ENCODE measurements at places on chromosomes 7 and 10.

GRCh38 chr7:155880721-155881120 lies 68.5 kb upstream of the SHH start:
- DNase-seq, result no peak

DNA sequence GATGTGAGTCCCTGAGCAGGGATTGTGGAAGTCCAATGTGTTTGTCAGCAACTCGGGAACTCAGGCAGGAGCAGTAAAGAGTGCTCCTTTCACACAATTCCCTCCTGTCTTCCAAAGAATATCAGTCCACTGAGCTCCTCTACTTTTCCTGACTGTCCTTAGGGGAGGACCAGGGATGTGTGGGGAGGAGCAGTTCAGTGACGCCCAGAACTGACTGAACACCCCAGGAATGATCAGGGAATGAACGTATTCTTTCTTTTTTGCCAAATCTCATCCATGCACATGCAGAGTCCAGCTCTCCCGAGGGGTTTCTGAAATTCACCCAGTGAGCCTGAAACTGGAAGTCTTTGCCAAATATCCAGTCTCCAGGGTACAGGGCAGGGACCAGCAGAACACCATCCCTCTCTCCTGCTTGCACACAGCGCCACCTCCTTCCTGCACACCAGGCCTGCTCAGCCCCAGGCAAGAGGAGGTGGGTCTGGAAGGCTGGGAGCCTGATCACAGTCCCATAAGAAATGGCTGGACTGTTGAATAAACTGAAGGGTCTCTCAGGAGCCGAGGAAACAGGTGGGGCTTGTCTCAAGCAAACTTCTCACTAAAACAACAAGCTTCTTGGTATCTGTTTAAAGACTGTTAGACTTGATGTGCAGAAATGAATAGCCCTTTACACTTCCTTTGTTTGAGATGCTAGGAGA lies 294.7 kb downstream of the C7orf25 start:
- DNase-seq, result no peak

DNA sequence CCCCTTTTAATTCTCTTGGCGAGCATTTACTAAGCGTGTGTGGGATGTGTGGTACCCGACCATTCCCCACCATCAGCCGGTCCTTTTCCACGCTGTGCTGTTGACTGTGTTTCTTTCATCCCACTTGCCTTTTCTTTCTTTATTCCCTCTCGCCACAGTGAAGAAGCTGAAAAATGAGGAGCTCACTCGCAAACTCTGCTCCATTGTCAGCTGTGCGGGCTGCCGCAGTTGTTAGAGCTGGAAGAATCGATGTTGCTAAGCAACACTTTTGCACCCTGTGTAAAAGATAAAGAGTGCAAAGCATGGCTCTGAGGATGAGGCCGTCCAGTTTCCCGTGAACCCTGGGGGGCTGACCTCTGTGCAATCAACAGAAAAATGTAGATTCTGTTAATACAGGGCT lies 203.1 kb upstream of the NEBL start:
- no peak for DNase-seq

DNA sequence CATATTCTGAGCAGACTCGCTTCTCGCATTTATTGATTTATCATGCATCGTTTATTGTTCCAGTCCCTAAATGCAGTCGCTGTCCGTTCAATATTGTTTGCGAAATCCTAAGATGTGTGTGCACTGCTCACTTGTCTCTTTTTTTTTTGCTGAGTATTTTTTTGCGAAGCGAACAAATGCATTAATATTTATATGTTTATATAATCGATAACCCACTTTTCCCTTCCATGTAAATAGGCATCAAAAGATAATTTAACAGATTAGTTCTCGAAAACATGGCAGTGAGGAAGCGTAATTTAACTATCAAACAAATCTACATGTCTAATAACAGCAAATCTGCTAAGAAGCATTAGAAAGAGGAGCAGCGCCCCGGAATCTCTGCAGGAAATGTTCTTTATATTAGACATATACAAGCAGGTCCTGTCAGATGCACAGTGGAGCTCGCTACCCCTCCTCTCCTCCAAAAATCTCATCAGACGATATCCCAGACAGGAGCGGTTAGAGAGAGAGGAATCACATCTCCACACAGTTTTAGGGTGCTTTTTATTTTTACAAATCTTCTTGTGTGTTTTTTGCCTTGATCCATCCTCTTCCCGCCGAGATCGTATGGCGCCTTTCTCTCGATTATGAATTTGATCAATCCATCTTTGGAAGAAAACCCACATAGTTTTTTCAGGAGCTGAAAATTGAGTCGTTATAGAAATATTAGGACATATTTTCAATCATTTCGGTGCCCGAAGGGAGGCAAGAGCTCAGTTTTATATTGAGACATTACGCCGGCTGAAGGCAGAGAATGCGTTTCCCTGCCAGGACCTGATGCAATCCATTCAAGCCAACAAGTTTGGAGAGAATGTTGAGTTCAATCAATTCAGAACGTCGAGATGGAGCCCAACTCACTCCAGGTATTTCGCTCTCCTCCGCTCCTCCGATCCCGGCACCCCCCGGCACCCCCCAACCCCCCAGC lies at the start of gene ARID5B:
Gene ARID5B, plus strand, starts transcription at position 871 of the 964 bp plus-strand sequence. Its CDS starts 11 bp downstream, at position 882.
- peak; percentile 57 for DNase-seq

- DNase-seq, result no peak
Measured at GRCh38 chr10:102769375-102770107, 25.8 kb downstream of the WBP1L start.

GRCh38 chr7:36277249-36277542 lies 112.5 kb upstream of the ANLN start:
- DNase-seq, result no peak

- DNase-seq, result no peak
Measured at GRCh38 chr10:132104062-132104461, 38.3 kb downstream of the JAKMIP3 start.

DNA sequence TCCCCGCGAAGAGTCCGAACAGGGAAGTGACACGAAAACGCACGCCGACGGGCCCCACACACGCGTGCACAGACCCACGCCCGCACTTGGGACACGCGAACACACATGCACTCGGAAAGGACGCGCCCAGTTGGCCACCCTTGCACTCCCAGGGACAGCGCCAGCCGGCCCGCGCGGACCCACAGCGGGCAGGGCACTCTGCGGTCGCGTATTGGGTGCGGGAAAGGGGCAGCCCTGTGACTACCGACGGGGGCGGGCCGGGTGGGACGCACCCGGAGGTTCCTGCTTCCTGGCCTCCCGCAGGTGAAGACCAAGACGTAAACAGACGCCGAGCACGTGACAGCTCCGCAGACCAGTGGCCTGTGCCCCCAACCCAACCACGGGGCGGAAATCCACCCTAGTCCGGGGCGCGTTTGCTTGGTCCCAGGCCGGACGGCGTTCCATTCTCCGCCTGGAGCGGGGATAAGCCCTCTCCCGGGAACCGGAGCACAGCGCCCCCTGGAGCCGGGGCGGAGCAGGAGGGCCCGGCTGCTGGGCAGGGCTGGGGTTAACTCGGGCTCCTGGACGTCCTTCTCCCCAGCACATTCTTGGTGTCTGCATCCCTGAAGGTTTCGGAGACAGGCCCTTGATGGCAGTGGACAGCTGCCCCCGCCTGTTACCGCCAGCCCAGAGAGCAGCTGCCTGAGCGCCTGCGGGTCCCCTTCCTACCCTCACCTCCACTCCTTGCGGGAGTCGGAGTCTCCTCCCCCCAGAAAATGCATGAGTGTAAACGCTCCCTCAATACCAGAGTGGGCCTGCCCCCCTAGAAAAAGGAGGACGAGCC lies 2.0 kb upstream of the LZTS2 start:
- peak; percentile 78 for DNase-seq

GRCh38 chr10:70807556-70807955 lies 8.2 kb upstream of the SGPL1 start:
- no peak for DNase-seq

GRCh38 chr10:22466763-22467334 lies 121.6 kb downstream of the SPAG6 start:
- DNase-seq, result no peak

DNA sequence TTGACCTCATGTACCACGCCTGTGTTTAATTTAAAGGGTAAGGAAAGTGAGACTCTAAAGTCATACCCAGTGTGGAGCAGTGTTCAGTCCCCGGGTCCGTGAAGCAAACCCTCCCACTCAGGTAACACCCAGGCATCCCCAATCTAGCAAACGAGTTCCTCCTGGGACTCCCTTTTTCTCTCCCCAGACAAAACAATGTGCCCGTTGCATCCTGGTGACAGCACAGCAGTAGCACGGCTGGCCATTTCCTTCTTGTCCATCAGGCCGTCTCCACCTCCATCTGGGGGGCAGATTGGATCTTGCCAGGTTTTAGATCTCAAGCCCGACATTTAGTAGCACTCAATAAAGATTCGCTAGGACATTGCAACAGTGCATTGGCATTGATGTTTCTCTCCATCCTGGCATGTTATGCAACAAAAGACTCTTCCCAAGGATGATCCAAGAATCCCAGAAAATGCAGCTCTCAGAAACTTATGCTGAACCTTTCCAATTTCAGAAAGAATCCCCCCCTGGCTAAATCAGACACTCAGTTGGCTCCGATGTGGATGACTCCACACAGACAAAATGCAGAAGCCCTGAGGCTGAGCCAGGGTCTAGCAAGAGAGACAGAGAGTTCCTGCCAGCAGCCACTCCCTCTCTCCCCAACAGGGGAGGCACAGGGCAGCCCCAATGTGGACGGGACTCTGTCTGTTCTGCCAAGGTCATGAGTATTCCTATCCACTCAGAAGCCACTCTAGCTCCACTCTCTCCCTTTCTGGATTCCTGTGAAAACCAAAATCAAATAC lies 274.5 kb upstream of the MGMT start:
- no peak for DNase-seq

- DNase-seq, result peak; percentile 7
Measured at GRCh38 chr7:2644562-2645273, 12.9 kb downstream of the TTYH3 start.

- no peak for DNase-seq
Measured at GRCh38 chr7:19701471-19701870, 7.4 kb downstream of the POLR1F start.

DNA sequence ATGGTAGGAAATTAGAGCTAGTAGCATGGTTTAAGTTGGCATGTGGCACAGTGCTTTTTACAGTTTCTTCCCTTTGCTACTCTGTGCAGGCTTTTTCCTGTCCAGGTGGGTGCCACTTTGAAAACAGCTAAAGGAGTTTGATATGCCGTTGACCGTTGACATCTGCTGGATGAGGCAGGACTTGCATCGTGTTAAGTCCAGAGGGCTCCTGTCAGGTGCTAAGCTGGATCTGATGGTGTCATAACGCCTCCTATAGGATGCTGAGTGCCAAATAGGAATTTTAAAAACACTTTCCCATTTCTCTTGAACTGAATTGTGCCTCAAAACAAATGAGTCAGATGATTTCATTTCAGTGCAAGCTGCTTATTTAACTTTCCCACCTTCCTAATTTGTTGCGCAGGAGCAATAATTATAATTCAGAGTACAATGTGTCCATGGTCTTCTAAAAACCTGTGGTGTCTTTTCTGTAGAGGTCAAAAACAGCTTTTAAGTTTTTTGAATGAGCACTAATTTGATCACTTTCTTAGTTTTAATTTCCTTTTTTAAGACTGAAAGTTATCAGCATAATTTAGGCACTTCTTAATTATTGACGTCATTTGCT lies 178.3 kb downstream of the CDCA7L start:
- DNase-seq, result no peak

DNA sequence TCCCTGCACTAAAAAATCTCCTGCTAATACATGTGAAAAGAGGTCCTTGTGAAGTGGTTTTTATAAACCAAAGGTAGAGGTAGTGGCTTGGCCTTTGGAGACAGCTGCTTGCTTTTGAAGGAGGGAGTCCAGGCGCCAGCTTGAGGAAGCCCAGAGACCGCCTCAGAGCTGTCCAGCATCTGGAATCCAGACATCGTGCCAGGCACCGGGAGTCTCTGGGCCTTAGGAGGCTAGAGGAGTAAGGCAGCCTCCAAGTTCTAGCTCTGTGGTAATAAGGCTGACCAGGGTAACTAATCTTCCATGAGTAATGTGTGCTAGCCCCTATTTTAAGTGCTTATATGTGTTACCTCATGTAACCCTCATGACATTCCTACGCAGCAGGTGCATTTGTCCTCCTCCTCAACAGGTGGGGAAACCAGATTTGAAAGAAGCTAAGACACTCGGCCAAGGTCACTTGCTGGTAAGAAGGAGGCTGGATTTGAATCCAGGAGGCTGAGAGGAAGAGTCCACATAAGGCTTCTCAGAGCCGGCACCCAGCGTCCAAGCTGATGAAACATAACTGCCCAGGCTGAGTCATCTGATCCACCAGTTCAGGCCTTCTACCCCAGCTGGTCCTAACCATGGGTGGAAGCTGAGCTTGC lies 26.1 kb downstream of the PRLHR start:
- no peak for DNase-seq

DNA sequence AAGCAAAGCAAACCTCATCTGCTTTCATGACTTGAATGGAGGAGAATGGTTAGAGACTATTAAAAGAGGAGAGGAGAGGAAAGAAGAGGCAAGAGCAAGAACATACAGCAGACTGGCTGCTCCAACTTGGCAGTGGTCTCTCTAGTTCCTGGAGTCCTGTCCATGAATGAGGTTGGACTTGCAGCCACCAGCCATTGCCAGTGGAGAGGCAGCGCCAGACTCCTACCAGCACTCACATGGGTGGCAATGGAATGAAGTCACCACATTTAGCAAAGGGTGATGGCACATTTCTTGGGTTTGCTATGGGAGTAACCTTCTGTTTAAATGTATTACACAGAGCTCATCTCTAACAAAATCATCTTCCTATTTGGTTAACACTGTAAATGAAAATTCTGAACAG lies 257.8 kb upstream of the IMMP2L start:
- DNase-seq, result no peak

- no peak for DNase-seq
Measured at GRCh38 chr7:52447581-52448180, 587.8 kb upstream of the POM121L12 start.

GRCh38 chr10:7457478-7458316 lies 46.9 kb upstream of the SFMBT2 start:
- DNase-seq, result no peak

DNA sequence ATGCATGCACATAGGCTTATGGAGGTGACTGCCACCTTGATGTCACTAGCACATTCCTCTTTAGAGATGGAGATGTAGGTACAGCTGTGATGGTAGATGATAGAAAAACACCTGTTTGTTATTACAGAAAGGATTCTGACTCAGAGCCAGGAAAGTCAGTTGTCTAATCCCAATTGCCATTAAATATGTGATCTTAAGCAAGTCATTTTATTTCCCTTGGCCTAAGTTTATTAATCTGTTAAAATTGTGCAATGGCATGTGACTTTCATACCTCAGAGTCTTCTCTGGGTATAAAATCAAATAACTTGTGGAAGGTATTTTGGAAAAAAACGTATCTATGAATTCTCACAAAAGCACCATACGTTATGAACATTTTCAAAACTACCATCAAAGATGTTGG lies 123.9 kb upstream of the BET1 start:
- no peak for DNase-seq

GRCh38 chr10:49612513-49613164 lies 1.2 kb upstream of the CHAT start:
- no peak for DNase-seq

- DNase-seq, result no peak
Measured at GRCh38 chr7:105980645-105981396, 17.8 kb downstream of the CDHR3 start.

DNA sequence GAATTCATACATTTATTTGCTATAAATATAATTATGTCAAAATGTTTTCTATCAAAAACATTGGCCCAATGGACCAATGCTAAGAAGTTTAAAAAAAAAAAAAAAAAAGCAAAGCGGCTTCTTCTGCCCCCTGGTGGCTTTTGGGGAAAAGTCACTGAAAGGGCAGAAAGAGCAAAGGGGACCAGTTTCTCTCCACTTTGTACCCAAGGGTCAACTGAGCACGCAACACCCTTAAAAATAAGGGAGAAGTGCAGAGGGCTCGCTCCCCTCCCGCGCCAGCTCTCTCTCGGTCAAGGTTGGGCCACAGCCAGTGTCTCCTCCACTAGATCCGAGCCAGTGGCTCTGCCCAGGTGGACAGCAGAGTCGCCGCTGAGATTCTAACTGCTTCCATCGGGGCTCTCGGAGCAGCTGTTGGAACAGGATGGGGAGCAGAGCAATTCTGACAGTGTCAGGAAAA lies 136.4 kb upstream of the FGFR2 start:
- no peak for DNase-seq

Data from activated naive CD4-positive, alpha-beta T cell treated with Interleukin-2 at 50 U/mL for 16 hours (primary cell).